Fibroblast of skin of scalp (primary cell): ENCODE measurements at places on chromosomes 4 and X.

GRCh38 chr4:163976588-163976987, 482.1 kb downstream of the TMA16 start:
- DNase-seq, result no peak

DNA sequence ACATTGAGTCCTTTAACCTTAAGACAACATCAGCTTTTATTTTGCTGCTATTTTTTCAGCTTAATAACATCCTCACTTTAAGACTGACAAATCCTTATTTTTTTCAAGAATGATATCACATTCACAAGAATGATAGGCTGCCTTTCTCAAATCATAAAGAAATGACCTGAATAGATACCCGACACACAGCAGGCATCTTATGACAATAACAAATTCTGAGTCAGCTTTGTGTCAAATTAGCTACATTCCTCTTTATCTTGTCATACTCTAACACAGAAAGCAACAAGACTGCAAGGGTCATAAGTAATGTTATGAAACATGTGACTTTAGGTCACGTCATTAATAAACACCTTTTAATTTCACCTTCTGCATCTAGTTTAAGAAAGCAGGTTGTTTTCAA, 2387.6 kb downstream of the PCDH7 start:
- peak; percentile 58 for DNase-seq

DNA sequence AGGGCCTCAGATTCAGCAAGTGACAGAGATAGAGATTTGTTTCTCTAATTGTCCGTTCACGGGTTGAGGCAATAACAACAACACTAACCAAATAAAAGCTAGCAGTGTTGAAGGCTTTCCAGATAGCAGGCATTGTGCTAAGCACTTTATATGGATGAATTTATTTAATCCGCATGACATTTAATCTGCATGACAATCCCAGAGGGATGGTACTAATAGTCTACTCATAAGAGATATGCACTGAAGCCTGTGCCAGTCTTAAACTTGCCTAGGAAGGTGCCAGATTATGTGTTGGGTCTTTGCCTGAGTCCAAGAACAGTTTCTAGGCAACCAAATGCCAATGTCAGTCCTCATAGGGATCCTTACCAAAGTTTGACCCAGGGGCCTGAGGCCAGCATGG, 37.7 kb upstream of the FAT1 start:
- no peak for DNase-seq

DNA sequence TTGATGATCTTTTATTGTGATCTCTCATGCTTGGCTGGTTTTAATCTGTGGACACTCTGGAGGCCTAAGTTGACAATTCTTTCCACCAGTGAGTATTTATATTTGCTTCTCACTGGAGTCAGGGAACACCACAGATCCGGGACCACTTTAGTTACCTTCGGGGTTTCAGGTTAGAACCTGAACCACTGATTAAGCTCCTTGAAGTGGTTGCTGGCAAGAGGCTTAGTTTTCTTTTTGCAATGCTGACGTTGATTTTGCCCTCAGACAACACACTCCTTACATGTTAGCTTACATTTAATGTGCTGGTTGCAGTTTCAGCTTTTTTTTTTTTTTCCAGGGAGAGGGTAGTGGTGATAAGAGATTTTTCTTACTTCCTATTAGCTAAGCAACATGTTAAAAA, 10.5 kb upstream of the ZNF330 start:
- DNase-seq, result no peak

- peak; percentile 46 for DNase-seq
Observed at GRCh38 chr4:159483782-159484741, 381.2 kb downstream of the RAPGEF2 start.

GRCh38 chr4:144410230-144410783, 235.6 kb upstream of the HHIP start:
- DNase-seq, result no peak

GRCh38 chr4:173478201-173478912, 51.7 kb downstream of the HAND2 start:
- peak; percentile 76 for DNase-seq

GRCh38 chr4:172721659-172722058, 447.0 kb upstream of the GALNT7 start:
- DNase-seq, result no peak

- DNase-seq, result no peak
Observed at GRCh38 chr4:100795581-100795980, 277.8 kb upstream of the EMCN start.

DNA sequence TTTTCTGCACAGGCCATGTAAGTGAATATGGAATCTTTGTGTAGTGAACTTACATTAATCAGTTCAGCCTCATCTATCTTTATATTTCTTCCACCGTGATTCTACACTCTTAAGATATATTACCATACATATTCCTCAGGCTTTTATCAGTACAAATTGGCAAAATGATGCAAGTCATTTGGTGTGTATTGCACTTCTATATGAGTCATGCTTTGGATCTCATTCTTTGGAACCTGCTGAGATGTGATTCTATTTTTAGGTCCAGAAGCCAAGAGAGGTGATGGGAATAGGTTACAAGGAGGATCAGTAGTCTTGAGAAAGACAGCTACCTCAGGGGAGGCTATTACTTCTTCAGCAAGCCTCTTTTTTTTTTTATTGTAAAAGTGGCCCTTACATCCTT, 204.4 kb downstream of the ZNF330 start:
- peak; percentile 79 for DNase-seq

- peak; percentile 1 for DNase-seq
Observed at GRCh38 chrX:8305350-8305749, 134.3 kb upstream of the VCX2 start.

GRCh38 chrX:54560411-54560810, 30.4 kb downstream of the GNL3L start:
- no peak for DNase-seq
